ENCODE measurements at places on chromosomes 5 and 9. TPM values are rescaled to one million over a fixed set of nuclear protein-coding genes. Genes with fewer than 3 reads are reported as not detected.

PAEP gene
- 1.8 TPM for polyA plus RNA-seq

SCGB3A2 gene
- polyA plus RNA-seq: 1.6 TPM

WDR5 gene
- 25.9 TPM for polyA plus RNA-seq

UBE2B gene
- 238 TPM for polyA plus RNA-seq

GRCh38 chr9:34396276-34397214 lies 19.8 kb upstream of the MYORG start:
- DNase-seq: no peak

DNA sequence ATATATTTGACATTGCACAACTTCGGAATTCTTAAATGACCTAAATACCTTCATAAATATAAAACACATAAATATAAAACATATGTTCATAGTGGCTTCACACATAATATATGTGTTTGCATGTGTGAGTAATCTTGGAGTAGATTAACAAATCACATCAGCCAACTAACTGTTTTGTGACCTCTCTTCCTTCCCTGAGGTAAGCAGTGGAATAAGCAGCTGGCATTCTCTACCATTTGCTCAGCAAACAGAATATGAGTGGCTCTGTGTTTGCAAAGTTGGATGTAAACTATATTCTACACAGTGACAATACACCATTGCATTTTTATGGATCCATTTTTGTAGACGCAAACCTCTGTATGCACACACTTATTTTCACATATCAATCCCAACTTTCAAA lies 189.9 kb downstream of the ACER2 start:
- DNase-seq: no peak

- DNase-seq: no peak
These were observed 18.4 kb upstream of the RARS1 start for GRCh38 chr5:168467755-168468330.

DNA sequence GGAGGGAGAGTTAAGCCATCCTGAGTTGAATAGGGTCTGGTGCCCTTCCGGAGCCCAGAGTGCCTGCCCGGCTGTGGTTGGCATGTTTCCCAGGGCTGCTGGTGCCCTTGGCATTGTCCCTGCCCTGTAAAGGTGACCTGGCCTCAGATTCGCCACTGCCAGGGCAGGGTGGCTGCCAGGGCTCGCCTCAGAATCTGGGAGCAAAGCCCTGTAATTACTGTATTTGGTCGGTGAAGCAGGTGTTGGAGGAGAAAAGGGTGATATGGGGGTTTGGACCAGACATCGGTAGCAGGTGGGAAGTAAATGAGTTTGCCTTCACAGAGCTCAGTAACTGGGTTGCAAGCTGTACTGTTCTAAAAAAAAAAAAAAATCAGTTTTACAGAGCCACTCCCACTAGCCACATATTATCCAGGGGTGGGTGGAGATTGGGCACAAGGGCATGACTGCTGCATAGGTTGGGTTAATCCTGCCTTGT lies 47.6 kb downstream of the RGS3 start:
- DNase-seq: no peak

DNA sequence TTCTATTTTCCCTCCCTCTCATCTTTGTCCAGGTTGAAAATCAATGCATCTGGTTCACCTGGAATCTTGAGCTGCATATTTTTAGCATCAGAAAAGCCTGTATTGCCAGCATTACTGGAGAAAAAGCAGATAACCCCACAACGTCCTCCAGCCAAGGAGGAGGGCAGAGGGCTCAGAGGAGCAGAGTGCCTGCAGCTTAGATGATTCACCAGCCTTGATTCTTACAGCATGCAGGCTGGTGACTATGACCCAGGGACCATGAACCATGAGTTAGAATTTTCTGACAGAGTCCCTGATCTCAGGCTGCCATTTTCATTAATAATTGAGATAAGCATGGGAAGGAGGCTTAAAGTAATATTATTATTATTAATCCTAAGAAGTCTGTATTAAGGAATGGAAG lies 278.2 kb downstream of the BRINP1 start:
- no peak for DNase-seq

- DNase-seq: no peak
These were observed 28.3 kb downstream of the TPD52L3 start for GRCh38 chr9:6356441-6356840.

ARL14EPL gene
- 0.18 TPM for polyA plus RNA-seq

DNA sequence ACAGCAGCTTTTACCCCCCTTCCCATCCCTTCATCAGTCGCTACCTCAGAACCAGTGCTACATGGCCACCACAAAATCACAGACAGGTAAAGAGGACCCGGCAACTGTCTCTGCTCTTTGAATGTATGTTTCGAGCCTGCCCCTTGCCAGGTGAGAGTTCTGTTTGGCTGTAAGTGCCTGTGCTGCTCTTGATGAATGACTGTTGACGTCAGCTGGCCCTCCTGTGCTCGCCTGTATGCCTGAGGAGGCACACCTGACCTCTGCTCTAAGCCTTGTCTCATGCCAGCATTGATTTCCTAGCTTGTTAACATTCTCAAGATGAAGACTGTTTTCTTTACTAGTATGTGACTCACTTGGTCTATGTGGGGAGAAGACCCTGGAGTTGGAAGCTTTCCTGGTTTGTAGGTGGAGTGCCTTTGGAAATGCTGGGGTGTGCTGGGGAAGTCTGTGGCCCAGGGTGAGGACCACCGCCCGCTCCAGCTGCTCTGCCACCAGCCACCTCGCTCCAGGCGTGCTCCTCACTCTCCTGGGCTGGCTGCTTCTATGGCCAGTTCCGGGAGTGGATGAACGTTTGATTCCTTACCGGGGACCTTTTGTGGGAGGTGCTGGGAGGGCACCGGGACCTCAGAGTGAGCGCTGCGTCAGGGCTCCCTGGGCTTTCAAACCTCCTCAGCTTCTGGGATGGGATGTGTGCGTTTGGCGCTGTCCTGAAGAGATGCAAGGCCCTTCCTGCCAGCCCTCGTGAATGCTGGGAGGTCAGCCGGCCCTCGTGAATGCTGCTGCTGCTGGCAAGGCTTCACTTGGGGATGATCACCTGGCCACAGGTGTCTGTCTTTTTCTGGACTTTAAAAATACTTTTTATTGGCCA lies 109.9 kb downstream of the EHMT1 start:
- DNase-seq: no peak

DNA sequence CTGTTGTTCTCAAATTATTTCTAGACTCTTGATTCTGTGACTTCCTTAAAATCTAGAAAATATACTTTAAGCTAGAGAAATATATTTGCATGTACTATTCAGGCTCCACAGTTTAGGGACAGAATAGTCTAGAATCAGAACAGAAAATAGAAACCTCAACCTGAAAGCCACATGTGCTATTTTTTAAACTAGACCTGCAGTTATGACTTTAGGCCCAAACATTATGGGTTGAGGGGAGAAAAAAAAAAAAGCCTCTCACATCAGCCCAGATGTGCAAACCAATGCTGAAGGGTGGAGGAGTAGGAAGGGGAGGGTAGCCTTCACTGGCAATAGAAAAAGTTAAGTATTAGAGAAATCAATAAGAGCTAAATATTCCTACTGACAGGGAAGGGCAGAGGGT lies 35.7 kb downstream of the ELL2 start:
- DNase-seq: no peak

DNA sequence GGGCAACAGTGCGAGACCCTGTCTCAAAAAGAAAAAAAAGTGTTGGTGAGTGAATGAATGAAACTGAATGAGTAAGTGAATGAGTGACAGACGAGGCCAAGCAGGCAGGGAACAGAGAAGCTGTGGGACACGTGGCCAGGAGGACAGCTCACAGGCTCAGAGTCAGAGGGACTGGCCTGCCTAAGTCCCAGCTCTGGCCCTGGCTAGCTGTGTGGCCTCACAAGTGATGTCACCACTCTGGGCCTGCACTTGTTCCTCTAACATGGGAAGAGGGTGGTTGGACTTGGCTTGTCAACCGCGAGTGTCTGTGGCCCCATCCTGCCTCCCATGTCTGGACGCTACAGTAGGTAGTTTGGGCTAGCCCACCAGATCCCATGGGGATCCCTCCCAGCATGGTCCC lies 4.7 kb upstream of the PLPP7 start:
- DNase-seq: no peak

DNA sequence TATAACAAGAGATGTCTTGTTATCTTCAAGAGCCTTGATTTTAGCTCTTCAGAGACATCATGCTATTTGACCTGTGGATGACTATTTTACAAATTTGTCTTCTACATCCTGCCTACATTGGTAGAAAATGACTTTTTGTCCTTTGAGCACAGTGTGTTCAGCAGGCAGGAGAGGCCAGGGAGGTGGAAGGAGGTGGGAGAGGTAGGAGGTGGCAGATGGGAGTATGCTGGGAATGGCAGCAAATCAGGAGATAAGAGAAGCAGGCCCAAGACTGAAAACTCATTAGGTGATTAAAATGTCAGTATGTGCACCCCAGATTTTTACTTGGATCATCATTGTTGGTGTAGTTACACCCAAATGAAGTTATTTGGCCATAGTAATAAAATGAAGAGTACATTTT lies 44.1 kb downstream of the PTPN3 start:
- no peak for DNase-seq

BOD1 gene
- 38.8 TPM for polyA plus RNA-seq

ALG2 gene
- 31.1 TPM for polyA plus RNA-seq

DNA sequence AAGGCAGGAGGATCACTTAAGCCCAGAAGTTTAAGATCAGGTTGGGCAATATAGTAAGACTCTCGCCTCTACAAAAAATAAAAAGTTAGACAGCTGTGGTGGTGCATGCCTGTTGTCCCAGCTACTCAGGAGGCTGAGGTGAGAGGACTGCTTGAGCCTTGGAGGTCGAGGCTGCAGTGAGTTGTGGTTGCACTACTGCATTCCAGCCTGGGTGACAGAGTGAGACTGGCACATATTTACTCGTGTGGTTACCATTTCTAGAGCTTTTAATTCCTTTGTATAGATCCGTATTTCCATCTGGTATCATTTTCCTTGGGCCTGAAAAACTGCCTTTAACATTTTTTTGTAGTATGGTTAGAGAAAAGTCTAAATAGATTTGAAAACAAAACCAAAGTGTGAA lies 7.8 kb downstream of the IL6ST start:
- no peak for DNase-seq

- no peak for DNase-seq
These were observed 15.2 kb downstream of the TGFBR1 start for GRCh38 chr9:99119976-99120655.

GRCh38 chr9:38071470-38072134 lies 2.6 kb upstream of the SHB start:
- no peak for DNase-seq

- no peak for DNase-seq
These were observed 296.7 kb upstream of the PANK3 start for GRCh38 chr5:168875832-168876231.

DNA sequence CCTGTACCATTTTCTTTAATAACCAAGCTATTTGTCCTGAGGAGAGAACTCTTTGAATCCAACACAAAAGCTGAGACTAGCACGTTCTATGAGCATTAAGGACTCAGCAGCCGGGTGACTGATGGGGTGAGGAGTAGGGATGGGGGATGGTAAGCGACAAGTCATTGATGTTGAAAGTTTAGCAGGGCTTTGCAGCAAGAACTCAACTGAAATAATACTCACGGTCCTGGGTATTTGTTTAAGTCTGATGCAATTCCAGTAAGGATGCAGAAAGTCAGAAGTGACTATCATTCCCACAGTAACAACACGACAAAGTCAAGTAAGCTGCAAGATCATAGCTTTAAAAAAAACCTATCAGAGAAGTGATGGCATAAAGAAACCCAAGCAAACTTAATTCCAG lies 131.1 kb downstream of the ACTL7B start:
- DNase-seq: no peak

DNA sequence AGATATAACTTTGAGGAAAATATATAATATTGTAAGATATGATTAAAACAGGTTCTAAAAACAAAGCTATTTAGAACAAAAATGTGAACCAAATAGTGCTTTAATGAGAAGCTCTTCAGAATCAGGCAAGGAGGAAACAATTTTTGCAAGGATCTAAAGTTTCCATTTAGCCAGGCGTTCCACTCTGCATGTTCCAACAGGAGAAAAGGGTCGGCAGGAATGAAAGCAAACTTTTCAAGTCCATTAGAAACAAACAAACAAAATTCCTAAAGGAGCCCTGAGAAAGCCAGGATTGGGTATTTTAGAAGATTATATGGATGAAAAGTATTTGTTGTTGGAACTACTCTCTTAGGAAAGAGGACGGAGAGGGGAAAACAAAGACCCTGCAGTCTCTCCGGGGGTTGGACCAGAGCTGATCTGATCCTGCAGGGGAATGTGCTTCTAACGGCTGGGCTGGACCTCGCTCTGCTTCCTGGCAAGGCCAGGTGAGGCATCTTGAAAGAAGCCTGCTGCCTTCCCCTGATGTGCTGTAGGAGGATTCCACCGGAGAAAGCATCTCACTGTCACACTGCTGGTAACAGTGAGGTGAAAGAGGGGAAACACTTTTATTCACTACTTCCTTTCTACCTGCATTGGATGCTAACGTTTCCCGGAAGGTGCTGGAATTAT lies 94.6 kb downstream of the PRRT1B start:
- no peak for DNase-seq

DNA sequence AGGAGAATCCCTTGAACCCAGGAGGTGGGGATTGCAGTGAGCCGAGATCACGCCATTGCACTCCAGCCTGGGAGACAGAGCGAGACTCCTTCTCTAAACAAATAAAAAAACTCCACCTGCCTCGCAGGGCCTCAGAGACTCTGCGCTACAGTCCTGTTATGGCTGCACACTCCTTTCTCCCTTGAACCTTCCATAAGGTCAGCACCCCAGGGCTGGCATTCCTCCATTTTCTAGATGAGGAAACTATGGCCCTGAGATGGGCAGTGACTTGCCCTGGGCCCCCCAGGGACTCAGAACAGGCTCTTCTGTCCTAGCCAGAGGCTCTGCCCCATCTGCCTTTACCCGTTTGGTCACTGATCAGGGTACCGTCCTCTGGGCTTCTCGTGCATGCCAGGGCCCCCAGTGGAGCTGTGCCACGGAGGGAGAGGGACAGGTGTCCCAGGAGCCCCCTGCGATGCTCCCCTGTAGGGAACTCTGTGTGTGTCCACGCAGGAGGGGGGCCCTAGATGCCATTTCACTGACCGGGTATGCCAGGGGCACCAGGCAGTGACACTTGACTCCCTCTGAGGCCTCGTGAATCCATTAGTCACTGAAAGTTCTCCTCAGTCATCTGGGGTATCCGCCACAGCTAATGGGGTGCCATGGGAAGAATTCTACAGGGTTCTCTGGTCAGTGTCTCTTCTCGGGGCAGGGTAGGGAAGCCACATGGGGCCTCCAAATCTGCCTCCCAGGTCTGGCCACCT lies 16.2 kb downstream of the RALGDS start:
- DNase-seq: no peak

DNA sequence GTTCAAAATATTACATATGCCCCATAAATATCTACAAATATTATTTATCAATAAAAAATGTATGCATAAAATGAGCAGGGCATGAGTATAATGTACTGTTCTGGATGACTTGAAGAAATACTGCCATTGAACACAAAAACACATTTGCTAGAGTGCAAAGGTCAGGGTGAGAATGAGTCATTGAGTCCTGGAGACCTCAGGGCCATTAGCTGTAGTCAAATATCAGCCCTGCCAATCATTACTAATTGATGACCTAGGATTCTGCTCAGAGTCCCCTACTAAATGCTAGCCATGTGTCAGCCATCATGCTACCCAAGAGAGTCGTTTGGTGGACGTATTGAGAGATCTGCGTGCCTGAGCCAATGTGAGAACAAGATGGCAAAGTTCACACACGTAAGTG lies 80.3 kb upstream of the FAM169A start:
- DNase-seq: no peak
